ENCODE measurements at places on chromosomes 4 and X. TPM values are rescaled to one million over a fixed set of nuclear protein-coding genes. Genes with fewer than 3 reads are reported as not detected.

IRS4 gene
- polyA plus RNA-seq = not detected

ARHGAP4 gene
- polyA plus RNA-seq = 0.72 TPM

CCDC158 gene
- polyA plus RNA-seq = not detected

RTL9 gene
- polyA plus RNA-seq = 0.30 TPM

HMGN5 gene
- 3.4 TPM for polyA plus RNA-seq

Data from IMR-90 (cell line).